ENCODE measurements at places on chromosomes 7 and 10.

GRCh38 chr7:47357863-47358262, 224.0 kb downstream of the TNS3 start:
- no peak for ATAC-seq

- ATAC-seq, result no peak
Measured at GRCh38 chr7:87128861-87129267, 23.4 kb upstream of the DMTF1 start.

DNA sequence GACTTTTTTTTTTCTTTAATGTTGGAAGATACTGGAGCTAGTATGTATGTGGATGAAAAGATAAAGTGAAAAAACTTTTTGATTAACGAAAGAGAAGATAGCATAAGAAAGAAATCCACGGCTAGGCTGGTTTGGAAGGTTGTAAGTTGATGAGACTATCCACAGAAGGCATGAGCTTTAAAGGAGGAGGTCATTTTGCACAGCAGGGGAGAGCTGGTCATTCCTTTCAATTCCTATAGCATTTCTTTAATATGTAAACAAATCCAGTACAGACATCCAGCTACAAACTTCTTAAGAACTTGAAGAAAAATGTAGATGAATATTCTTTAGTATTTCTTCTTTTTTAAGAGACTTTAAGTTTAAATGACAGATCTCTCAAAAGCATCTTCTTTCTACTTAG, 281.3 kb downstream of the CACNA2D1 start:
- ATAC-seq, result no peak

DNA sequence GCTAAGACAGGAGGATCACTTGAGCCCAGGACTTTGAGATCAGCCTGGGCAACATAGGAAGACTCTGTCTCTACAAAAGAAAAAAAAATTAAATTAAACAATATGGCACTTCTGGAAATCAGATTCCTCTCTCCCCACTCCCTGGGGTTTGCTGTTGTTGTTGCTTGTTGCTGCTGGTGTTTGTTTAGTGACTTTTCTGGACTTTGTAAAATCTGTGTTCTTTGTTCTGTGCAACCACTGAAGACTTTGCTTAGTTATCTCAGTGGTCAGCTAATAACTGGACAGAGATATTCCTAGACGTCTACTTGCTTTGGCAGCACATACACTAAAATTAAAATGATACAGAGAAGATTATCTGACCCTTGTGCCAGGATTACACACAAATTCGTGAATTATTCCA, 10.3 kb upstream of the WIPI2 start:
- no peak for ATAC-seq

DNA sequence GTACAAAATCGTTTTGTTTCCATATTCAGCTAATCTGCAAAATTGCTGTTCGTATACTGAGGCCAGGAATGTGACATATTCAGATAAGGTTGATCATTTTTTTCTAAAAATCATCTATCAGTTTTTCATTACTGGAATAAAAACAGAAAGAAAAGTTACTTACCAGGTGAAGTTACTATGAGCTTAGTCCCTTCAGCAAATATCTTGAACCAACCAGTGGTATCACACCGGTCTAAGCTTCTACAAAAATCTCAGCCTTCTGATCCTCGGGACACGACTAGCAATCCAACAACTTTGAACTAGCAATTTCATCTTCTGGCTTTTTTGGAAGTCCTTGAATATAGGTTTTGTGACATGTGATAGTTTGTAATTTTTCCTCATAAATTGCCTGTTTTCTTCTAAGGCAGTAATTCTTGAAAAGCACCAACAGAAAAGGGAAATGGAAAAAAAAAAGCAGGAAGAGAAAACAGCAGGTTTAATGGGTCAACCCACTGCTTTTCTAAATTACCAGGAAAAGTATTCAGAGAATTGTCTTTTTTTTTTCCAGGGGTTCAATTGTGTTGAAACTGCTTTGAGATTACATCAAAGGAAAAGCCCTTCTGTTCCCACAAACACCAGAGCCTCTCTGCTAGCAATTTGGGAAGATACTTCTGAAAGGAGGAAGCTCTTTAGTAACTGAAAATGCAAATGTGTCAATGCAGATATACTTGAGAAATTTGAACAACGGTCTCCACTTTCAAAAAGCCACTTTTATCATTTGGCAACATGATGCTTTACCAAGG, 2.9 kb upstream of the TARP start:
- ATAC-seq, result no peak

DNA sequence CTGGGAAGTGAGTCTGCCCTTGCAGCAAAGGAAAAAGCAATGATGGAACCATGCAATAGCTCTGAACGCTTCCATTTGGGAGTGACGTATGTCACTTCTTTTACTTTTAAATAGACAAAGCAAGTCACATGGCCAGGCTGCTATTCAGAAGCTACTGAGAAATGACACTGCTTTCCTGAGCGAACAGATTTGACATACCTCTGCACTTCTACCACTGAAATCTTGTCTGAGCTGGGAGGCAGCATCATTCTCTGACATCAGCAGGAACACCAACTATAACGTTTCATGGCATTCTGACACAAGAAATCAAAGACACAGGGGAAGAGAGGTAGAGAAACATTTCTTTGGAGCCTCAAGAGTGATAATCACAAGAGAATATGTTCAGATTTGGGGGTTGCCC, 271.1 kb downstream of the SNX13 start:
- ATAC-seq, result no peak

- ATAC-seq, result peak; percentile 51
Measured at GRCh38 chr7:134724606-134725005, 54.8 kb upstream of the CALD1 start.

GRCh38 chr10:82267014-82267413, 392.0 kb downstream of the NRG3 start:
- no peak for ATAC-seq

- ATAC-seq, result peak; percentile 98
Measured at GRCh38 chr7:92904244-92905131, 68.1 kb upstream of the CDK6 start.

GRCh38 chr10:110502851-110503301, 5.2 kb downstream of the DUSP5 start:
- ATAC-seq, result peak; percentile 34

DNA sequence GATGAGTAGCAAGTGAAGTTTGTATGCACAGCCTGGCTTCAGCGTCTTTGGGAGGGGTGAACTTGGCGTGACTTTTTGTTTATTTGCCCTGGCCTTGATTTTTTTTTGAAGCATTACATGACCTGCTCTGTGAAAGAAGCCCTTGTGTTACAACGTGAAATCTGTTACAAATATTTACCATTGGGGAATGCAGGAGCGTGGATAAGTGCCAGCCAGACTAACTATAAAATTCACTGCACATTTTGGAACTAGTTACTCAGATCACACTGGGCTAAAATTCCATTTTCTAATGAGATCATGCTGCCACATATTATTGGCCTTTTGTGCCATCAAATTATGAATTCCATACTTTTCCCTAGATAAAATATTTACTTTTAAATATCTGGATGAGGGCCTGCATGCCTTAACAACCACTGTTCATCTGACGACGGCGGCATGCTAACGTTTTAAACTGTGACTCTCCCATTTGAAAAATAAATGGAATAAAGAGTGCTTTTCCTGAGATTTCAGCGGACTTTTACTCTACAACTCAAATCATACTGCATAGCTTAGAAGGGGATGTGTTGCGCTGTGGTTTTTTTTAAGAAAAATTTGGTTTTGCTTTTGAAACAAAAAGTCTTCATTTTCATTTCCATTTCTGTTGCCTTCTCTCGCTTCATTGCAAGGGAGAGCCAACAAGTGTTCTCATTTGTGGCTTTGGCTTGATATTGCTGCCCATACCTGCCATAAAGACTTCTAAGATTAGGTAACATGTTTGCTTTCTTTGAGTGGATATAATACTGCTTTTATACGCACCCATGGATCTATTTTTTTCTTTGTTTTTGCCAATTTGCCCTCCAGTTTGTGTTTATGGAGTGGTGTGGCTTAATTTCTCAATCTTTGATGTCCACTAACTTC, 352.2 kb downstream of the TFEC start:
- no peak for ATAC-seq

DNA sequence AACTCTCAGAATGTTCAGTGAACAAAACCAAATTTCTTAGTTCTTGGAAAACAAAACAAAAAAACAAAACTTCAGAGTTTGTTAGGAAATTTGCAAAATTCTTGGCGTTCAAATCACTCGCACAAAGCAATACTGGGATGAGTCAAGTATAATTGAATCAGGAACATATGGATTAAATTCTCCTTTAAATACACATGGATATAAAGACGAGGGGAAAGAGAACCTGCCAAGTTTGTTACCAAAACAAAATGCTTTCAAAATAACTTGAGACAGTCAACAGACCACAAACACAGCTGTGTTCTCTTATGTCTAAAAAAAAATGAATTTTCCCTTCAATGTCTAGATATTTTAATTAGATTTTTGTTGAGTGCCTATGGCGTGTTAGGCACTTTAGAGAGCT, 93.5 kb upstream of the MPP7 start:
- no peak for ATAC-seq

DNA sequence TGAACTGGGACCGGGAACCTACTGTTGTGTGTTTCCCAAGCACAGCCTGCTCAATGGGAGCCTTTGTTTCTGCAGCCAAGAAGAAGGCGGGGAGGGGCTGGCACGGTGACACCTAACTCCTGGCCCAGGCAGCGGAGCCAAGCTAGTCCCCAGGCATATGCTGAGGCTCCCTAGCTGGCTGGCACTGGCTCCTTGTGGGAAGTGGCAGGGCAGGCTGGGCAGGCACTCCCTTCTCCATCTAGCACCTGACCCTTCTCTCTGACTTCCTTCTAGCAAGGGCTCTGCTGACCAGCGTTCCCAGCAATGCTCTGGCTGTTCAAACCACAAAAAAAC, 325.0 kb downstream of the PLXNA4 start:
- peak; percentile 97 for ATAC-seq

GRCh38 chr10:88893611-88894010, 13.6 kb downstream of the STAMBPL1 start:
- no peak for ATAC-seq

DNA sequence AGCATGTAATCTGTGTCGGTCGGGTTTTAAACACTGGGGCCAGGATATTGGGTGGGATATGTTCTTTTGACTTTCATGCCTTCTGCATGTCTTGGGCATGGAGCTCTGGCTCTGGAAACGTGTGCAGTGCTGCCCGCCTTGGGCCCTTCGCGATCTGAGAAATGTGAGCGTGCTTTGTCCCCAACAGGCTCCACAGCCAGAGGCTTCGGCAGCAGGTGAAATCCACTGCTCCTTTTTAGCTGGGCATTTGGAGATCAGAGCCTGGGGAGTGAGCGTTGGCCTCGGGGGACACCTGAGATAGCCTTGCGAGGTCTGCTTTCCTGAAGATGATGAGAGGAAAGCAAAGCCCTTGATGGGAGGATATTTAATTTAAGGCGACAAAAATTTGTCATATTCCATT, 137.8 kb downstream of the ACTR3B start:
- no peak for ATAC-seq

GRCh38 chr7:45872116-45873034, 507 bp downstream of the CCDC201 start:
- ATAC-seq, result peak; percentile 29

DNA sequence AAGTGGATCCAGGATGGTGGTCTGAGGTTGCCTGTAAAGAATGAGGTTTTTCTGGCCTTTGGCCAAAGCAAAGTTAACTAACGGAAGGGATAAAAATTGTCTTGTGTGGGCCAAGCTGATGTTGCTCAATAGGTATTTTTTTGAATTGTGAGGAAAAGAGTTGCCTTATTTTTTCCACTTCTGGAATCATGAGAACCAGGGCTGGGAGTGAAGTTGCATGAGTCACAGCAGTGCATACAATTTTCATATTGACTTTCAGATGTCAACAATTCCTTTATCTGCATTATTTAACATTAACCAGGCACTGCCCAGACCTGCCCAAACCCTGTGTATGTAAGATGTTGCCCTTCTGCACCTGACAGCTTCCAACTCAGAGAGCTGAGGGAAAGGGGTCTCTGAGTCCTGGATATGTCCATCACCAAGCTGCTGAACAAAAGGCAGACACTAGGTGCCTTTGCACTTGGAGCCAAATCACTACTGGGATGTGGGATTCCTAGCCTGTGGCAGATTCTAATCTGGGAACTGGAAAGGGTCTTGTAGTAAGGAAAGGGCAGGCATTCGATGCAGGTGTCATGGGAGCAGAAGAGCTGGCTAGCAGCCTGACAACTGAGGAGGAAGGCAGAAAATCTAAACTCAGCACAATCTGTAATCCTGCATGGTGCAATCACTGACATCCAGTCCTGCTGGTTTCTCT, 52.3 kb upstream of the SLC35B4 start:
- ATAC-seq, result peak; percentile 68

DNA sequence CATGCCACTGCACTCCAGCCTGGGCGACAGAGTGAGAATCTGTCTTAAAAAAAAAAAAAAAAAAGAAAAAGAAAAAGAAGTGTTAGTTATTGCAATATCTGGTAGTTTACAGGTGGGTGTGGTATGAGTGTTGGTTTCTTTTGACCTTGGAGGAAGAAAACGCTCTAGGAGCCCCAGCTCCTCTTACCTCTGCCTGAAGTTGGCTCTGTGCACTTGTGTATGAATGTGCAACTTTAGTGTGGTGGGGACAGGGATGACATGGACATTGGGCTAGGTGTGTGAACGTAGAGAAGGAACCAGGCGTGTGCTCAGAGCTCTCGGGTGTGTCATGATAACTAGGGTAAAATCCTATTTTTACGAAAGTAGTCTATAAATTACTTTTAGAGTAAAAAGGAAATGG, 11.9 kb downstream of the PROSER2 start:
- ATAC-seq, result no peak

- no peak for ATAC-seq
Measured at GRCh38 chr10:36888925-36889573, 236.3 kb upstream of the ANKRD30A start.

- ATAC-seq, result no peak
Measured at GRCh38 chr7:2191016-2191415, 41.7 kb downstream of the MAD1L1 start.

DNA sequence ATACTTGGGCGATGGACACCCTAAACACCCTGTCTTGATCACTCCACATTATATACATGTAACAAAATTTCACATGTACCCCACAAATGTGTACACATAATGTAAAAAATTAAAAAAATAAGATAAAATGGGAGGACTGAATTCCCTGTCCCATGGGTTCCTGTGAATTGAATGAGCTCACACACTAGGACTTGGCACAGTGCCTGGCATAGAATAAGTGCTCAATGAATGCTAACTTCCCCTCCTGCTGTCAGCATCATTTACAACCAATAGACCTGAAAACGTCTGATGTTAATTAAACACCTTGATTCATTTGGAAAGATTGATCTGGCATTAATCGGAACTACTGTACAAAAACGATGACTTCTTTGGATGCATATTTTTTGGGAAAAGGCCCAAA, 117.3 kb upstream of the ZNF438 start:
- no peak for ATAC-seq

GRCh38 chr10:48651839-48652238, 32.8 kb upstream of the WDFY4 start:
- no peak for ATAC-seq

DNA sequence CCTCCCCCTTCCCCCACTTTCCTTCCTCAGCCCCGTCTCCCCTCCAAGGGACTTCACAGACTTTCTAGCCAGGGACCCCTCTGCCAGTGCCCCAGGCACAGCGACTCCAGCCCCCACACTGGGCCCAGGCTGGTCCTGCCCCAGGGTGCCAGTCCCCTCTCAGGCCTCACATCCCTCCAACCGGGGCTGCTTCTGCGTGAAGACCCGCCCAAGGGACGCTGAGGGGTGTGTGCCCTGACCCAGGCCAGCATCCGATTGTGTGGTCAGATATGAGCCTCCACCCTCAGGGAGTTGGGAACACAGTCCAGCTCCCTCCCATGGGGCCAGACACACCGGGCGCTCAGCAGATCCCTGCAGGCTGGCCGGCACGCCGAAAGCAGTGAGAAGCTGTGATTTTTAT, 97.0 kb downstream of the MICALL2 start:
- no peak for ATAC-seq
